Activated naive CD4-positive, alpha-beta T cell treated with anti-CD3 and anti-CD28 coated beads, Interleukin-2, amount 50 U/mL, for 72 hours (primary cell): ENCODE measurements at places on chromosomes 1 and 21.

DNA sequence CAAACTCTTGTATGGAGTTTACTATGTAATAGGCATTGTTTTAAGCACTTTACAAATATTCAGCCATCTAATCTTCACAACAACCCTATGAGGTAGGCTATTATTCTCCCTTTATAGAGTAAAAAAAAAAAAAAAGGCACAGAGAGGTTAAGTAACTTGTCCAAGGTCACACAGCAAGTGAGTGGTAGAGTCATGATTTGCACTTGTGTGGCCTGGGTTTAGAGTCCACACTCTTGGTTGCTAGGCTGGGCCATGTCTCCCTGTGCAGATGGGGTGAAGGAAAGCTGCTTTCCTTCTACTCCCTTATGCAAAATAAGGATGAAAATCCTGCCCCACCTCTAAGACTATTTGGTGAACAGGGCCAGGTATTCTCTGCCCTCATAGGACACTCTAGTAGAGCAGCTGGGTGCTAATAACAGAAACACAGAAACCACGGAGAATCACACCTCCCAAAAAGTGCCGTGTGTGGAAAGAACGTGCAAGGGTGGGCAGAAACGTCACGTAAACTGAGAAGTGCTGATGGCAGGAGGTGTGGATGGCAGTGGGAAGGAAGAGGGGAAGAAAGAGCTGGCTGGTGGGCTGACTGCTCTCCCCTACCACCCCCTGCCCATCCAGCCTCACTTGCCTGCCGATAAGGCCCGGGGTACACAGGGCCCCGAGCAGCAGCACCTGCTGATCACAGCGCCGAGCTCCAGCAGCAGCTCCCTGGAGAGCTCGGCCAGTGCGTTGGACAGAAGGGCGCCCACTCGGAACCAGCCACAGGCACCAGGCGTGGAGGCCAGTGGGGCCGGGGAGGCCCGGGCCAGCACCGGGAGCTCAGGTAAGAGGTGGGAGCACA is 28.3 kb upstream of the VPS13D start:
- no peak for DNase-seq

DNA sequence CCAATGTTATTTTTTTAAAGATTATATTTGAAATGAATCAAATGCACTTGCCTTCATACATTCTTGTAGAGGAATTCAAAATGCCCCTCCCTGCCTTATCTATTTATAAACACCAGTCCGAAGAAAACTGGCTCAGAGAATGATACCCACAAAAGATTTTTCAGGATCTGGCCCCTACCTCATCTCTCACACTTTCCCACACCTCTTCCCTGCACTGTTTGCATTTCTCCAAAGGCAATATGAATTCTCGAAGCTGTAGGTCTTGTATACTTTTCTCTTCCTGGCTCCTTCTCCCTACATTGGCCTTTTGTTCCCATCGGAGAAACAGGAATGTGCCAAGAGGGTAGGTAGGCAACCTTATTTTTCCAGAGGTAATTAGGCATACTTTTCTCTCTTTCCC is 12.0 kb upstream of the CCDC190 start:
- no peak for DNase-seq

GRCh38 chr1:156516821-156517220 is 16.2 kb upstream of the MEF2D start:
- DNase-seq: no peak

GRCh38 chr1:79519084-79519760 is 512.7 kb upstream of the ADGRL4 start:
- DNase-seq: no peak

DNA sequence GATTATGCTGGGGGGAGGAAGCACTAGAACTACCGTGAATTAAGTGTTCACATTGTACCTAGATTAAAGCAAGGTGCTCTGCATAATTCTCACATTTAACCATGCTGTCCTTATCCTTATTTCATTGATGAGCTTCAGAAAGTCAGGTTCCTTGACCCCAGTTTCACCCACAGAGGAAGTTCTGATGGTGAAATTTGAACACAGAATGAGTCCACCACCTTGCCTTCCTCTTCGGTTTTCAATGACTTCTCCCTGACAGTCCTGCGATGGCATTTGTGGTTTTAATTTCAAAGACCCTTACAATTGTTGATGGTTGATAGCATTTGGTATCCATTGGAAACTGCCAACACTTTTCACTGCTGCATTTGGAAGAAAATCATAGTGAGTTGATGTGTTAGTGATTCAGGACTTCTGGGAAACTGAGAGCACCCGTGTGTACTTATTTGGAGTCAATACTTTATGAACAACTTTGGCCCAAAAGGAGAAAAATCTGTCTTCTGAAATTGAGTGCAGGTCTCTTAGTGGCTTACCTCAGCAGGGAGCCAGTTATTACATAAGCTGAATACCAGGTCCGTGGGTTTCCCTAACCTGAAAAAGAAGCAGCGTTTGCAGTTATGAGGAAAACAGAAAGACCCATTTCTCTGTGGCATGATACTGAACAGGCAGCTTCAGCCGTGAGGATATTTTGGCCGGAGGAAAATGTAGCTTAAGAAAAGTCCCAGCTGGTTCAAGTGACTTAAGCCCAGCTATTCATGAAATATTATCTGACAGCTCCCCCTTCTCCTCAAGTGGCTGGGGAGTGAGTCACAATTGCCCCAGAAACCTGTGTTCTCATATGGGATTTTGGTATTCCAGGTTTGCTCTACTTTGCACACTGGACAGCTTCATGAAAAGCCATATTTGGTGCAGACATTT is 47.5 kb downstream of the ROR1 start:
- DNase-seq: no peak

GRCh38 chr1:113788802-113789201 is 23.5 kb downstream of the RSBN1 start:
- DNase-seq: no peak

DNA sequence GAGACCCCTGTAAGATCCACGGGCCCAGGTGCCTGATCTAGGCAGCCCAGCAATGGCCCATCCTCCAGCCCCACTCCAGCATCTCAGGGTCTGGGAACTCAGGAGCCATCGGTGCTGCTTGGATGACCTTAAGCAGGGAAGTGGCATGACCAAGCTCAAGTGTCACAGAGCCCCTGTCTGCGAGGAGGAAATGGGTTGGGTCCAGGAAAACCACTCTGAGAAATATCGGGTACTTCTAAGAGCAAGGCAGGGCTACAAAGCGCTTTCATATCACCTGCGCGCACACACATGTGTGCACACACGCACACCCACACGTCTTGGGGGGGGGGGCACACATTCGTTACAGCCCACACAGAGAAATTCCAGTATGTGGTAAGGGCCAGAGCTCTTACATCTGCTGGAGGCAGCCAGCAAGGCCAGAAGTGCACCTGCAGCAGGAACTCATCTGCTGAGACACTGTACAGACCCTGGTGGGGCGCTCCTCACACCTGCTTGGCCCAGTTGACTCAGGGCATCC is 32.6 kb upstream of the SPOCD1 start:
- no peak for DNase-seq

DNA sequence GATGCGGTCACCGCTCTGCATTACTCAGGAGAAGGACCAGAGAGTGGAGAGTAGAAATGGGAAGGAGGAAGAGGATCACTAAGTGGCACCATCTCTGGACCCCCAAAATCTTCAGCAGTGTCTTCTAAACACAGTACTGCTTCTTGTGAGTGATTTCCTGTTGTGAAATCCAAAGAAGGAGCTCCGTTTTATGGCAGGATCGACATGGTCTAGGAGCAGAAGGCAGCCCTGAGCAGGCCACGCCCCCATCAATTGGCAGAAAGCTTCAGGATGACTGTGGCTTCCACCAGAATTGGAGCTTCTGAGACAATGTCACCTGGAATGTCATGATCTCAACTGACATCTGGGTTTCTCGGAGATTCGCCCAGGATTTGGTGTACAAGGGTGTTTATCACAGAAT is 171.5 kb downstream of the ADSS2 start:
- DNase-seq: no peak

DNA sequence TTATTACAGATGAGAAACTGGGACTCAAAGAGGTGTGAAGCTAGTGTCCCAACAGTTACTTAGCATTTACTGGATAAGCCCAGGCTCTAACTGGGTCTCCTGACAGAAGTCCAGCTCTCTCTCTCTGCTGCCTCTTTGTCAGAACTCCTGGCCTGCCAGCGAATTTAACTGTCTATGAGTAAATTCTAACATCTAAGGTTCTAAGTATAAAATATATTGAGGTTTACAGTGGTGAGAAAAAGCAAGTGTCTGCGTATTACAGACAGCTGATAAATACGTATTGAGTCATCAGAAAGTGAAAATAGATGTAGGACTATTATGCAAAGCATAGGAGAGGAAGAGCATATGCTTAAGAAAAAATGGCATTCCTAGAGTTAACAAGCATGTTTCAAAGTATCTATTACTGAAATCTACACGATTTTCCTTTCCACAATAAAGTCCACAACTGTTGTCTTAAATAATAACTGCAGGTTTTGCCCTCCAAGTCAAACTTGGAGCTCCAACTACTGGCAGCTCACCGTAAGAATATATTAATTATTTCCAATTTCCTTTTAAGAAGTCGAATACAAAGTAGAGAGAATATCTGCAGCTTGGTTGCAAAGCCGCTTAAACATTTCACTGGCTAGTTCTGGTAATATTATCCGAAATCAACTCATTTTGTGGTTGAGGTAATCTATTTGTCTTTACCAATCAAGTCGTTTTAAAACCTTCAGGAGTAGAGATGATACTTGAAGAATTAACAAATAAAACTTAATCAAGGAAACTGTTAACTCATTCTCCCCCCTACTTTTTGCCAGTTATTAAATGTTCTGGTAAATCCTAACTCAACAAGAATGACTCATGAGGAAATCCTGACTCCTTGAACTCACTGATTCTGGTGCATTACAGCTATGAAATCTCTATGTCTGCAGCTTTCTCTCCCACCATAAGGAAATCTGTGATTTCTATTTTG is 1.4 kb upstream of the RGS2 start:
- peak; percentile 29 for DNase-seq

- no peak for DNase-seq
Measured at GRCh38 chr21:29217818-29218291, 80.9 kb upstream of the BACH1 start.

DNA sequence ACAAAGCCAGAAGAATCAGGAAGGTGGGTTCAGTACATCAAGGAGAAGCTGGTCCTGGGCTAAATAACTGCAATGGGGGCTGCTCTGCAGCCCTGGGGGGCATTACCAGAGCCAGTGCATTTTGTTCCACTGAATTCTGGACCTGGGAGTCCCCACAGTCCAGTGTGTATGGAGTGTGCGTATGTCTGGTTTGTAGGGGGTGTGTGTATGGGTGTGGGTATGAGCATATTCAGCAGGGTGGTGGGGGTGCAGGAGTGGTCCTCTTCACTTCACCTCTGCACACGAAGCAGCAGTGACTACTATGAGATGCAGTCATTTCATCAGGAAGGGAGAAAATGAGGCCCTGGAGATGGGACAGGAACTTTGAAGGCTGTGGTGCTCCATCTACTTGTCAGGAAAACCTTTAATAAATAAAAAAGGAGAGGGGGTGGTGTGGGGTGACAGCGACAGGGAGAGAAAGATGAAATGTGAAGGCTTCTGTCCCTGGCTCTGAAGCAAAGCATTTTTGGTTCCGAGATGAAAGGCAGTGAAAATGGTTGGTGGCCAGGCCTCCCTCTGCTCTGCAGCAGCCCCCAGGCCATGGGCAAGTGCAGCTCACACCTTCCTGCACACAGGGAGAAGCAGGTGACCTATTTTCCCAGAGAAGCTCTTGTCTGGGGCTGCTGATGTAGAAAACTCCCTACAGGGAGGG is 121.5 kb upstream of the CACHD1 start:
- DNase-seq: no peak

GRCh38 chr1:24996456-24996855 is 66.4 kb upstream of the RUNX3 start:
- DNase-seq: no peak

DNA sequence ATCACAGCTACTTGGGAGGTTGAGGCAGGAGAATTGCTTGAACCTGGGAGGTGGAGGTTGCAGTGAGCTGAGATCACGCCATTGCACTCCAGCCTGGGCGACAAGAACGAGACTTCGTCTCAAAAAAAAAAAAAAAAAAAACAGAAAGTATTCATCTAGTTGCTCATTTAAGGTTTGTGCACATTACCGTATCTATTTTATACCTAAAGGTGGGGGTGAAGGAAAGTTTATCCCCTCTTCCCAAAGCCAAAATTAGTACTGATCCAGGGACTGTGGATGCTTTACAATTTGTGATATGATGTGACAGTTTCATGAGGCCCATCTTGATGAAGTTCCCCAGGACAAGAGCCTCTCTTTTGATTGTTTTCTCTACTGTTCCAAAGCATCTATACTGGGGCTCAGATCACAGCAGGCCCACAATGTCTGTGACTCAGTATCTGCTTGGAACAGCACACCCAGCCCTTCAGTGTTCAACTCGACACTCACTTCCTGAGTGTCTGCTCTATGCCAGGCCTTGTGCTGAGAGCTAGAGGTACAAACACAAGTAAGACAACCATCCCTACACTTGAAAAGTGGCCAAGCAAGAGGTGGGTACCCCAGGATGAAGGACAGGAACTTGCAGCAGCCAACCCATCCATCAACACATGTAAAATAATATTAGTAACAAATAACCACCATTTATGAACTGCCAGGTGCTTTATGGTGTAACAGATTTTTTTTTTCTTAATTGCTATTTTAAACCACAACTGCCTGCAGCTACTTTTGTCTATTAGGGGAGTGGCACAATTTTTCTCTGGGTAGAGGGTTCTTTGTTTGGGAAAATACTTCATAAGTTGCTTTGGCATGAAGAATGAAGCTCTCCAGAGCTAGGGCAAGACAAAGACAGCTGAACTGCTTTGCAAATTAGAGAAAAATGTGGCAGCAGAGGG is 29.0 kb upstream of the KHDRBS1 start:
- DNase-seq: no peak

- no peak for DNase-seq
Measured at GRCh38 chr21:28633839-28634555, 358.7 kb downstream of the LTN1 start.

- DNase-seq: no peak
Measured at GRCh38 chr1:97581614-97582051, 339.2 kb downstream of the DPYD start.

DNA sequence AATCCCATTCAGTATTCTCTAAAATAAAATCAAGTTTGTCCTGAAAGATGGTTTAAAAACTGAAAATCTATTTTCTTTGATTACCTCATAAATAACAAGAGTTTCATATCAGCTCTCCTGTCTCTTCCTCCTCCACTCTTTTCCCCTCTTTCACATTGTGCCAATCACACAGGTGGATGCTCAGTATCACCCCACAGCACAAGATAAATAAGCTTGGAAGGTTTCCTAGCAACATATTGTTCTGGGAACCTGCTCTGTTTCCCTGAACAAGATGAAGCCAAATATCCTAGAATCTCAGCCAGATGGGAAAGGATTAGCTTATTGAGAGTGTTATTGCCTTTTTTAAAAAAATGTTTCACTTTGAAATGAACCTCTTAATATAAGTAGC is 45.7 kb upstream of the CACYBP start:
- DNase-seq: no peak

GRCh38 chr1:31577515-31578192 is 1.3 kb downstream of the TINAGL1 start:
- DNase-seq: peak; percentile 41
